ENCODE measurements at places on chromosomes 5 and 9.
A peak's percentile ranks its signal among the peaks of the same experiment; 100 is the strongest.

DNA sequence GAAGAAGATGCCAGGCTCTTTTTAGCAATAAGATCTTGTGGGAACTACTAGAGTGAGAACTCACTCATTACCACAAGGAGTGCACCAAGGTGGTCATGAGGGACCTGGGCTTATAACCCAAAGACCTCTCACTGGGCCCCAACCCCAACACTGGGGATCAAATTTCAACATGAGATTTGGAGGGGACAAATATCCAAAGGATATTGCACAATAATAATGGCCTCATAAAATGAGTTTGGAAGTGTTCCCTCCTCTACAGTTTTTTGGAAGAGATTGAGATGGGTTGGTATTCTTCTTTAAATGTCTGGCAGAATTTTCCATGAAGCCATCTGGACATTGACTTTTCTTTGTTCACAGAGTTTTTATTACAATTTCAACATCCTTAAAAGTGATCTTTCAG lies 38.0 kb upstream of the FAM120A start:
- DNase-seq, result no peak

DNA sequence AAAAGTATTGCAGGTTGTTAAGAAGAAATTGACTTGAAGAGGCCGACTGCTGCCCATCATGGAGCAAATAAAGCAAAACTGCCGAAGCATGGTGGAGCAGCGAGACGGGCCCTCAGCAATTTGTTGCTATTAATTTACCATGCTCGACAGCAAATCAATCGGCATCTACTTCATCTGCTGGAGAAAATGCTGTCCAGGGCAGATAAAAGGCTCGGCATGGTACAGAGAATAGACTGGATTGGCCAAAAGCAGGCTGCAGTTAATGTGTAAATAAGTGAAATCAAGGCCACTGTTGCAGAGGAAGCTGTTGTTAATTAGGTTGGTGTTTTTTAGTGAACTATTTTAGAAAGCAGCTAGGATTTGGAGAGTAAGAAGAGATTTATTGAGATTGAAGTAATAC lies 8.3 kb downstream of the TLE4 start:
- DNase-seq, result no peak

DNA sequence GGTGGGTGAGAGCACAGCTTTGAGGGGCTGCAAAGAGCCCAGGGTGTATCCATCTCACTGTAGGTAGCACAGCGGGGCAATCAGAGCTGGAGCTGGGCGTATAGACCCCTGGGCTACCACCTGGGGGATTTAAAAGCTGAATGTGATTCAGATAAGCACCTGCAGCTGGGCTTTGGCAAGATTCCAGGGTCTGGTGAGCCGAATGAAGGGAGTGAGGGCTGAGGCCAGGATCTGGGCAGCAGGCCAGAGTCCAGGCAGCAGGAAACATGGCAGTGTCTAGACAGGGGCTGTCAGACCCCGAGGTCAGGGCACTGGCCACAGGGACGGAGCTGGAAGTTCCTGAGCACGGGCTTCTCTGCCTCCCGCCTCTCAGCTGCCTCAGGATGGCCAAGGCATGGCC lies 8.7 kb downstream of the ASS1 start:
- no peak for DNase-seq

DNA sequence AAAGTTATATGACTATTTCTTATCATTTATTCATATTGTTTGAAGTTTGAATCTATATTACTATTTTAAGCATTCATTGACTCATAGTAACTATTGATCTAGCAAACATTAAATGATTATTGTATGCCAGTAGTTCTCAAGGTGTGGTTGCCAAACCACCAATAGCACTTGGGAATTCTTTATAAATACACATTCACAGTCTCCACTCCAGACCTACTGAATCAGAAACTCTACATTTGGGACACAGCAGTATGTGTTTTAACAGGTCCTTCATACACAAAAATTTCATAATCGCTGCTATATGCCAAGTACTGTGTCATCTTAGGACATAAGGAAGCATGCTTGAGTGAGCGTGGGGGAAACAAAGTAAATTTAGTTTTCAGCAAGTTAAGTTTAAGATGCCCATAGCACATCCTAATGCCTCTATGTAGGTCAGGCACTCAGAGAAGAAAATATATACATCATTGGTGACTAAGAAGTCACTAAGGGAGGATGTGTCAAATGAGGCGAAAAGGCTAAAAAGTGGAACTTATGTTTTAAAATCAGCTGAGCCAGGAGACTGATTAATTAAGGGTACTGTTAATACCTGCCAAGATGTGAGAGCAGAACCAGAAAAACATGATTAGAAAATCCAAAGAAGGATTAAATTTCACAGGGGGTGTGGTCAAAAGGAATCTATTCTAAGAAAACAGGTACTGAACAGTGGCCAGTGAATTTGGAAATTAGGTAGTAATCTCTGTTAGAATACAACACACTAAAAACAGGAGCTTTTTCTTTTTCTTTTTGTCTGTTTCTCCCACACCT lies 340.8 kb downstream of the HCN1 start:
- DNase-seq, result no peak

GRCh38 chr5:110716247-110717245 lies 9.9 kb downstream of the TMEM232 start:
- DNase-seq, result no peak

- no peak for DNase-seq
Observed at GRCh38 chr9:69470186-69470977, 145.4 kb downstream of the ENTREP1 start.

DNA sequence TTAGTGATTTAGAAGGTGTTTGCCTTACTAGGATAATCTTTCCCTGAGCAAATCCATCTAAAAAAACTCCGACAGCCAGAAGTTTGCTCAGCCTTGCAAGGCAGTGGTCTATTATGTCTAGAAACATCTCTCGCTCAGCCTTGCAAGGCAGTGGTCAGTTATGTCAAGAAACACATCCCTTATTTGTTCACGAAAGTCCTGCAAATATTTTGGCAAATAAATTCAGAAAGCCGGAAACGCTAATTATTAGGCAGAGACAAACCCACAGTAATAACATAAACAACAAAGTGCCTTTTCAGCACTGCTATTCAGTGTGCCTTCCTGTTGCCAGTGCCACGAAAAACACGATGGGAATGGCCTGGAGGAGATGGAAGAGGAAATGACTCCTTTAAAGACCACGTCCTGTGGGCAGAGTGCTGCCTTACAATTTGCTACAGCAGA lies 184.5 kb downstream of the GNAQ start:
- no peak for DNase-seq

- DNase-seq, result no peak
Observed at GRCh38 chr5:148768806-148769415, 57.5 kb upstream of the ADRB2 start.

DNA sequence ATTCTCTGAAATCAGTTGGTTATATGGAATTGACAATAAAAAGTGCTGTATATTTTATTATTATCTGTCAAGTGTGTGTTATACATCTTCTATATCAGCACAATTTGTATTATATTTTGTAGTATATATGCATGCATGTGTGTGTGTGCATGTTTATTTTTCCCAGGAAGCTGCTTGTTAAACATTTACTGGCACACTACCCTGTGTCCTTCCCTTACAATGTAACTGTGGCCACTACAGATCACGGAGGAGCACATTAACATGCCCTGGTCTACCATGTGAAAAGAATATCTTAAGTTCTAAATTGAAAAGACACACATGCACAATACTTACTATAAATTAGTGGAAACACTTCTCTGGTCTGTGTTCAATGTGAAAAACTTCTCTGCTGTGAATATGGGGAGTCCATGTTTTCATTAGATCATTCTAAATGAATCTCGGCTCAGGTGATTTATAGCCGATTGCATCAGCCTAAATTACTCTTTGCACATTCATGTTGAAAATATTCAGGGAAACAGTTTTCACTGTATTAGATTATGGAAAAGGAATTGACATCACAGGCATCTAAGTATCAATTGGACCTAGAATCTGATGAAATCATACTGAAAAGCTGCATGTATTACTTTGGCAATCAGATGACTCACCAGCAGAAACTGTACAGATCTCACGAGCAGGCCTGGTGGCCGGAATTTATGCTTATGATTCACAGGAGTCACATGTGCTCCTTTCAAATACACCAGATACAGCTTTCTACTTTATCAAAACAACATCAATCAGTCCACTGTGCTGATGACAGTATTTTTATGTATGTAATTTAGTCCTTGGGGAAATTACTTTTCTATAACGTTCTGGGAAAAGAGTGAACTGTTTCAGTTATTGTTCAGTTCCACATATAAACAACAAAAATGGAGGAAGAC lies 39.4 kb downstream of the LURAP1L start:
- peak; percentile 35 for DNase-seq

- DNase-seq, result no peak
Observed at GRCh38 chr9:84228130-84228720, 112.3 kb downstream of the SLC28A3 start.

DNA sequence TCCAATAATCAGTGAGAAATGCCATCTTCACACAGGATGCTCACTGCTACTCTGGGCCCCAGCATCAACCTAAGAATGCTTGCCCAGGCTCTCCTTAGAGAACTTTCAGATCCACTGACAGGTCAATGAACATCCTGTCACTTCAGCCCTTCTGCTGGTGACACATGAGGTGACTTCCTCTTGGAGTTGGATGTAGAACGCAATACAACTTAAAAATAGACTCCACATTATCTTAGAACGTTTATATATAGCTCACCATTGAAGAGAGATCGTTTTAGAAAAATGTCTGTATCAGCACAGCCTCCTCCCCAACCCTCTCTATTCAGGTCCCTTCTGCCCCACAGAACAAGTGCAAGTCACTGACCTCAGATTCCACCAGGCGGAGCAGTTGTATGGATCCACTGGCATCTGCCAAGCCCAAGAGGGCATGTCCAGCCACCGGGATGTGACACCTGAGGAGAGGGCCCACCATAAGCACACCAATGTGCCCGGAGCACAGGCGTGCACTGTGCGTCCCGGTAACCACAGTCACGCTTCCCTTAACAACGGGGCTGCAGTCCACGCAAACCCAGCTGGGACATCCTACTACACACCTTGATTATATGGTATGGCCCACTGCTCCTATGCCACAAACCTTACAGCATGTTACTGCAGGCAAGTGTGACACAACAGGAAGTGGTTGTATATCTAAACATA lies 2.9 kb downstream of the DPH7 start:
- DNase-seq, result no peak

DNA sequence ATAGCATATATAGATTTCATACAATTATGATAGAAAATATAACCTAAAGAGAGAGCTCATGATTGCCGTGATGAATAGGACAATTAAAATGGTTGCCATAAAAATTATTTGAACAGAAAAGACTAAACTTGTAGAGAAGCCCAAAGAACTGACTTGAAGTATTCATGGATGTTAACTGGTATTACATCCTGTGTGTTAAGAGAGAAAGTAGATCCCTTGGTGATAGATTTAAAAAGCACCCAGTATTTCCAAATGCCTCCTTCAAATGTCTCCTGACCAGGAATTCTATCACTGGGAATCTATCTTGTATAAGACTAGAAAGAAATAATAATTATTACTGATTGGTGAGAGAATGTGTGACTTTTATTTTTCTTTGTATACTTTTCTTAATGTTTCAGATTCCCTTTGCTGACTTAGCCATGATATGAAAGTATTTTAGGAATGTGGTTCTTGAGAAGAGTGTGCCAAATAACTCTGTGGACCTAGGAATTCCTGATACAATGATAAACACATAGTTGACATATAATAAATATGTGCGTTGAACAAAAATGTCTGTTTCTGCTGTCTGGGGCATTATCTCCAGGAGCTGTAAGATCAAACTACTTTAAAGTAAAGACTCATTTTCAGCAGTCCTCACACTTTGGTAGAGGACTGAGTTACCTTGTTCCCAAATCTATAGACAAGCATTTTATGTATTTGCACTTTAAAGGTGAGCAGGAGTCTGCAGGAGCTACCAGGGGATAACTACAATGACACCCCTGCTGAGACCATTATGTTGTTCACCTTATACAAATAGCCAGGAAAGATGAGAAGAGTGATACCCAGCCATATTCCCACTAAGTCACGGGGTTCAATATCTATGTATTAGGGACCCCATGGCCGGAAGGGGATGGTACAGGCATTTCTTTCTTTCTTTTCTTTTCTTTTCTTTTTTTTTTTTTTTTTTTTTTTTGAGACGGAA lies 211.1 kb upstream of the TLE4 start:
- no peak for DNase-seq

DNA sequence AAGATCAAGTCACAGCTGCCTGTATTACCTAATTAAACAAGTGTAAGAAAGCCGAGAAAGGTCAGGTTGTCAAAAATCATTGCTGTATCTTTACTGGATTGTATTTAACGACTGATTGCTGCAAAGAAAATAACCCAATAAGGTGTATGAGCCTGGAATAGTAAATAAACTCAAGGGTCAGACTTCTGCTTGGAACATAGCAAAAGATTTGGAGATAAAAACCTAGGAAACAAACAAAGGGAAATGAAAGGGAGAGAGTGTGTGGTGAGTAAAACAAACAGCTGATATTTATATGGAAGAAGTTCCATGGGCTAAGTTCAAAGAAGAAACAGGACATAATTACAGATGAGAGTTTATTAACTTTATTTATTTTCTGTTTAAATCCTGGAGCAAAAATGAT lies 354.0 kb downstream of the TLR4 start:
- DNase-seq, result no peak

GRCh38 chr5:160451281-160451680 lies 29.6 kb downstream of the PTTG1 start:
- no peak for DNase-seq

- DNase-seq, result no peak
Observed at GRCh38 chr5:40754381-40755092, 1.2 kb downstream of the TTC33 start.

GRCh38 chr9:79644048-79644447 lies 72.3 kb downstream of the TLE4 start:
- DNase-seq, result no peak

GRCh38 chr5:119743927-119744326 lies 114.6 kb downstream of the FAM170A start:
- peak; percentile 26 for DNase-seq

- DNase-seq, result no peak
Observed at GRCh38 chr9:112599732-112600131, 113.1 kb downstream of the KIAA1958 start.

- no peak for DNase-seq
Observed at GRCh38 chr5:105617436-105618215, 2053.1 kb downstream of the EFNA5 start.
